Islet precursor cell (in vitro differentiated cells): ENCODE measurements at places on chromosomes 6 and 20.

- no peak for DNase-seq
Measured at GRCh38 chr20:58136149-58136484, 92.3 kb downstream of the ANKRD60 start.

- DNase-seq: no peak
Measured at GRCh38 chr6:147776631-147777213, 268.2 kb downstream of the SAMD5 start.

- peak; percentile 79 for DNase-seq
Measured at GRCh38 chr6:148445620-148446019, 103.0 kb downstream of the SASH1 start.

- DNase-seq: no peak
Measured at GRCh38 chr6:109373762-109374161, 8.5 kb downstream of the CD164 start.

DNA sequence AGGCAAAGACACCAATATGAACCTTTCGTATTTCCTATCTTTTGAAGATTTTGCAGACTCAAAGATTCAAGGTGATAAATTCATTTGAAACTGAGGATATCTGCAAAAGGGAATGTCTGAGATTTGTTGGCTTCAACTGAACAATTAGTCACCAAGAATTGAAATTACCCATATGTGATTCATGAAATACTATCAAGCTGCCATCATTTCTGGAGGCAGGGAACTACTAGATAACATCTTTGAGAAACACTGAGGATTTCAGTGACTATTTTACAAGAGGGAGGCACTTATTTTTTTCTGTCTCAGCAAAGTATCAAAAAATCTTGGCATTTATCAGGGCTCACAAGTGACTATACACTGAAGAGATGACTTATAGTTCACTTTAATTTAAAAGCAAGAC is 39.8 kb upstream of the MMS22L start:
- no peak for DNase-seq

DNA sequence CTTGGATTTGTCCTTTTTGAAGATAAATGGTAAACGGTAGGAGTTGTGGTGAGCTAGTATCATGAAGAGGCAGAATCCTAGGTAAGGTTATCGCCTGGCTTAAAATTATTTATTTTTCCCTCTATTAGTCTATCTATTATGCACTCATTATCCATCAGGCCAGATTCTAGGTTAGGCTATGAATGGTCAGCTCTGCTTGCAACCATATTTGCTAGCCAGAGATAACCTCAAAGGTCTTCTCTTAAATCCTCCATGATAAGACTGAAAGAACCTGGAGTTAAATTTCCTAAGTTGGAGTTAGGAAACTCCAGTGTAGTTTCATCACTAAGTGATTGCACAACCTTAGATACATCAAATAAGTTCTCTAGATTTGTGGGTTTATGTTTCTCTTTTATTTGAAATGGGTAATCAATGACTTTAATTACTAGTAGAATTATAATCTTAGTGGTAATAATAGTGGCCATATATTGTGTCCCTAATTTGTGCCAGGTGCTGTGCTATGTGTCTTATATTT is 302.1 kb upstream of the RUNX2 start:
- no peak for DNase-seq

- DNase-seq: no peak
Measured at GRCh38 chr6:11622156-11622555, 84.6 kb downstream of the TMEM170B start.

- no peak for DNase-seq
Measured at GRCh38 chr6:56699066-56699654, 56.5 kb upstream of the DST start.

- DNase-seq: no peak
Measured at GRCh38 chr6:108209738-108210137, 43.9 kb downstream of the NR2E1 start.

DNA sequence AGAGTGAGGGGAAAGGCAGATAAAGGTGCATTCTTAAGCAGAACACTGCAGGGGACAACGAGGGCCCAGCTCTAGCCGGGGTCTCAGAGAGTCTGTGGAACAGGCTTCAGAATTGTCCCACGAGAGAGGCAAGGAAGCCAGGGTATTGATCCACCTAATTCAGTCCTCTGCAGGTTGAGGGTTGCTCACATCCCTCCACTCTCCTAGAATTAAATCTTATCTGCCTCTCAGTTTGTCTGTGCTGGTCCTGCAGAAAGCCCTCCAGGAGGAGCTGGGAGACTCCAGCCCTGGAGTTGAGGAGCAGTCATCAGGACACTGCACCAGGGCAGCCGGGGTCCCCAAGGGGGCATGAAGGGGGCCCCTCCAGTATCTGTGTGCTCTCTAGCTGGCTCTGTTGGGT is 39.1 kb downstream of the SLC24A3 start:
- DNase-seq: no peak

DNA sequence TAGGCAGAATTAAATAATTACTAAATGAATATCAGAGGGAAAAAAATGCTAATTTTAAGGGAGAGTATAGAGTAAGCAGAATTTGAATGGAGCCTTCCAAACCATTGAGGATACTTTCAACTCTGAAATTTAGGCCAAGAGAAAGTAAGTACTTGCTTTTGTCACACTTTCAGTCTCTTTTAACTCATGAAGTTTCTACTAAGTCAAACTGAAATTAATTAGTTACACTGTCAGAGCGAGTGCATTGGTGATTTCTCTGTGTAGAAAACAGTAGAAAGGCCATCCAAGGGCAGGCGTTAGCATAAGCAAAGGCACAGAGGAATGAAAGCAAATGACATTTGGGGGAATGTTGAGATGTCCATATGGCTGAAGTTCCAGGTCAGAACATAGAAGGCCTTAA is 92.9 kb downstream of the PLEKHG1 start:
- no peak for DNase-seq

- DNase-seq: no peak
Measured at GRCh38 chr20:23063581-23063980, 14.1 kb upstream of the THBD start.

DNA sequence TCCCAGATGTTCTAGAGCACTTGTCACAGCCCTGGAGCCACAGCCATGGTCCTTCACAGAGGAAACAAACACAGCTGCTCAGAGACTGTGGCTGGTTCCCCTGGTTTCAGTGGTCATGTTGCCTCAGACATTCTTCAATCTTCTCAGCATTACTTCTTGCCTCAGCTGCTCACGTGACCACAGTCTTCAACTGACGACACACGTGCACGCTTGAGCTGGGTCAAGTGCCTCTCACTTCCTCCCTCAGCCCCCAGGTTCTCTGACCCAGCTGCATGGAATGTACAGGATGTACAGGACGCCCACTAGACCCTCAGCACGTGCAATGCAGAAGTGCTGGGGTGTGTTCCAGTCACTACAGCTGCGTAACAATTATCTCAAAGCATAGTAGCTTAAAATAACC is 159.8 kb upstream of the GGTLC1 start:
- peak; percentile 49 for DNase-seq

- peak; percentile 64 for DNase-seq
Measured at GRCh38 chr6:28693751-28694443, 168.2 kb downstream of the GPX5 start.

- DNase-seq: no peak
Measured at GRCh38 chr6:151440498-151440897, 11.4 kb downstream of the RMND1 start.

DNA sequence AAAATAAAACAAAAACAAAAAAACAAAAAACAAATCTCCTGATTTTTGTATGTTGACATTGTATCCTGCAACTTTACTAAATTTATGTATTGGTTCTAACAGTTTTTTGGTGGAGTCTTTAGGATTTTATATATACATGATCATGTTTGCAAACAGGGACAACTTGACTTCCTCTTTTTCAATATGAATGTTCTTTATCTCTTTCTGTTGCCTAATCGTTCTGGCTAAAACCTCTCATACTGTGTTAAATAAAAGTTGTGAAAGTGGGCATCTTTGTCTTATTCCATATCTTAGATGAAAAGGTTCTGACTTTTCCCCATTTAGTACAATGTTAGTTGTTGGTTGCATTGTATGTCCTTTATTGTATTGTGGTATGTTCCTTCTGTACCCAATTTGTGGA is 261.7 kb upstream of the NOX3 start:
- no peak for DNase-seq

DNA sequence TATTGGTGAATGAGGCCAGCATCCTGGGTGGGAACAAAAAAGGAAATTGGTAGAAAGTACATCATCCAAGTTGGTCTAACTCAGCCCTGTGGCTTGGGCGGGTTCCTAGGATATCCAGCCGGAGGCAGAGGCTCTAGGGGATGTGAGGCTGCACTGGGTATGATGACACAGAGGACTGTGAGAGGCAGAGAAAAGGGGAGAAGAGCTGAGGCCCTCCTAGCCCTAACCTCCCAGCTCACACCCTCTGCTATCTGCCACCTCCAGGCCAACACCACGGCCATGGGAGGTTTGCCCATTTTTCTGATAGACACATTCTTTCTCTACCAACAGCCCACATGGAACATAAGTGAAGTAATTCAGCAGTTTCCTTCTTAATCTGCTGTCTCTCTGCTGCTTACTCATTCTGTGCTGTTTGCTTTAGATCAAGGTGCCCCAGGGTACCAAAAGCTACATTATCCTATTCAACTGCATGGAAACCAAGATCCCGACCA is 284.4 kb downstream of the ESR1 start:
- no peak for DNase-seq

DNA sequence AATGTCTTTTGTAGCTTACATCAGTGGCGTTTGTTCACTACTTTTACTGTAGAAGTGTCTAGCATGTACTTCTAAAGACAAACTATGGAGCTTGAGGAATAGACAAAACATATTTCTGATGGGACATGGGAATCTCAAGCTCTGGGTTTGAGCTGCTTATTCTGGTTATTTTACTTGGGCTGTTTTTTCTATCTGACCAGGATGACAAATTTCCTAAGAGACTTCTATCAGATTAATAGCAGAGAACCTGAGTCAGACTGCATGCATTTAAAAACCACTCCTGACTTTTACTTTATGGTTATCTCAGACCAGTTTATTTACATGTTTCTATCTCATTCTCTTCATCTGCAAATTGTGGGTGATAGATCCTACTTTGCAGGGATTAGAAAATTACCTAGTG is 1282.3 kb upstream of the GJE1 start:
- no peak for DNase-seq

DNA sequence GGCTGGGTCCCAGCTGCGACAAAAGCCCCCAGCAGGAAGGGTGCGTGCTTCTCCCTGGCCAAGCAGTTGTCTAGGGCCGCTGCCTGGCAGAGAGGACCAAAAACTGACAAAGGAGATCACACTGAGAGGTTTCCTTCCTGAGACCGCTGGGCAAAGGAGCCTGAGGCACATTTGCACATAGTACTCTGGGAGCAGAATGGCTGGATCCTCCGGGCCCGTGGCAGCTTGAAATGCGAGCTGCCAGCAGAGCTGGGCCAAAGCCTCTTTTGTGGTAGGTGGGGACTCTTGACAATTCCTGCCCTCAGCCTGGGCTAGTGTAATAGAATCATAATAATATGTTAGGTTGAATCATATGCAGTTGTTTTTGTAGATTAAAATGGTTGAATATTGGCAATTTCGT is 33.1 kb upstream of the RNF8 start:
- DNase-seq: peak; percentile 70

DNA sequence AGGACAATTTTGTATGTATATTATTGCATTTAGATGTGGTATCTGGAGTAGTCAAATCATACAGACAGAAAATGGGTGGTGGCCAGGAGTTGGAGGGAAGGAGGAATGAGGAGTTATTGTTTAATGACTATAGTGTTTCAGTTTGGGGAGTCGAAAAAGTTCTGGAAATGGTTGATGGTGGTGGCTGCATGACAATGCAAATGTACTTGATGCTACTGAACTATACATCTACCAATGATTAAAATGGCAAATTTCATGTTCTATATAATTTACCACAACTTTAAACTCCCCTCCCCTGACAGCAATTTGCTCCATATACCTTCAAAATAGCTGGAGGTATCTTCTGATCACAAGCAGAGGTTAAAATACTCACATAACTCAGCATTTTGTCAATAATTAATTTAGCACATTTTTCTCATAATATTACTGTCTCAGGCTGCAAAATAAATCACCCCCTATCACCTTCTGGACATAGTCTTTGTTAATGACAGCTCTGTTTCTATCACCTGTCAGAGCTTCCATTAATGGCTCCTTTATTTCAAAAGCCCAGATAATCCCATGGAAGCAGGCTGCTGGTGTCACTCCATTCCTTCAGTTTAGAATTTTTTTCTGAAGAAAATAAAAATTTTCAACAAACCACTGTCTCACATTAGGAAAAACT is 25.7 kb upstream of the RHAG start:
- no peak for DNase-seq

DNA sequence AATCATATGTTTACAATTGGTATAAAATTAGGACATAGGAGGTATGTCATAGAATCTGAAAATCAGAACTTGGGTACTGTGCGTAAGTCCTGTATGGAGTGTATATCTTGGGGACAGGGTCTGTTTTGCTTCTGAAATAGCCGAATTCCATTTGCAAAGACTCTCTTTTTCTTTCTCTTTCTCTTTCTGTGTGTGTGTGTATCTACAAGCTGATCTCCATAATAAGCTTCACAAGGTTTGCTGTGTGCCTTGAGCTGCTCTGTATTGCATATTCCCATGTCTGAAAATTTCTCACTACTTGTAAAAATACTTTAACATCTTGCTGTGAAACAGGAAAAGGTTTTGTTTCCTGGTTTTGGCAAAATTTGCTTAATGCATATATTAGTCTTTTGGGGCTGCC is 29.5 kb downstream of the STX11 start:
- DNase-seq: no peak

DNA sequence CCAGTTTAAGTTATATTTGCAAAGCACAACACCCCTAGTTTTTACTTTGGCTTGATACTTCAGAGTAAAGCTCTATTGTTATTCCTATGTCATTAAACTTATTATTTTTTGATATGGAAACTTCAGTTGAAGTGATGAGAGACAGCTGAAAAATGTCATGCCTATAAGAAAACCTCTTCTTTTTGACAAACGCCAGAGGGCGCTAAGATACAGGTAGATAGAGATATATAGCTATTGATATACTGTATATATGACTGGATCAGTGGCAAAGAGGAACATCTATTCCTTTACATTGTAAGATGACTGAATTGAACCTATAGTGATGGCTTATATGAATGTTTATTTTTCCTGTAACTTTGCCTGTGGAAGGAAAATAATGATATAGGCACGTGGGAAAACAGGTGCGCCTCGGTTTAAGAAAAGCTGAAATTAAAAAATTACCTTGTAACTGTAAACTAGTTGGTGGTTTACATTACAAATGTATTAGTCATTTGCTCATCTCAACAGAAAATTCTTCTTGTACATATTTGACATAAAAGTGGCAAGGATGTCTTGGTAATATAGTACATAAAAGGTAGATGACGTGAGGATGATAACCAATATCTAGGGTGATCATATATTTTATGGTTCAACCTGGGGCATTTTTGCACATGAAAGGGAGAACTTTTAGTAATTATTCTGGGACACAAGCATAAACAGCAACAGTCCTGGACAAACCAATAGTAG is 74.1 kb downstream of the LAMA4 start:
- DNase-seq: no peak

DNA sequence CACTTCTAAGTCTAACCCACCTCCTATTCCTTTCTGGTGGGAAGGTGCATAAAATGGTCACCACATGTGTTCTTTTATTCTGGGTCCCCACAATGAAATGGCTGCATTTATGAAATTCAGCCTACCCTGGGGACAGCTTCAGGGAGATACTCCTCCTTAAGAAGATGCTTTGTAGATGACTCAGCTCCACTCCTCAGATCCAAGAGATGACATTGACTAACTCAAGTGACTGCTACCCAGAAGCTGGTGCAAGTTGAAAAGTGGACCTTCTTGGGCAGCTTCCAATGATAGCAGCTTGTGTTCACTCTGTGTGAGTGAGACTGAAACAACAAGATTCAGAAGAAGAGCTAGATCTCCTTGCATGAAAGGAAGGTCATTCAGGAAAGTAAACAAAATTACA is 113.4 kb downstream of the SCP2D1 start:
- DNase-seq: no peak
